Activated CD4-positive, CD25-positive, alpha-beta regulatory T cell (primary cell): ENCODE measurements at places on chromosomes 5 and 9.

- no peak for DNase-seq
Observed at GRCh38 chr9:91896513-91897121, 53.4 kb downstream of the ROR2 start.

GRCh38 chr5:19837536-19838174, 150.3 kb downstream of the CDH18 start:
- no peak for DNase-seq

- DNase-seq = no peak
Observed at GRCh38 chr9:19281801-19282200, 51.3 kb downstream of the DENND4C start.

DNA sequence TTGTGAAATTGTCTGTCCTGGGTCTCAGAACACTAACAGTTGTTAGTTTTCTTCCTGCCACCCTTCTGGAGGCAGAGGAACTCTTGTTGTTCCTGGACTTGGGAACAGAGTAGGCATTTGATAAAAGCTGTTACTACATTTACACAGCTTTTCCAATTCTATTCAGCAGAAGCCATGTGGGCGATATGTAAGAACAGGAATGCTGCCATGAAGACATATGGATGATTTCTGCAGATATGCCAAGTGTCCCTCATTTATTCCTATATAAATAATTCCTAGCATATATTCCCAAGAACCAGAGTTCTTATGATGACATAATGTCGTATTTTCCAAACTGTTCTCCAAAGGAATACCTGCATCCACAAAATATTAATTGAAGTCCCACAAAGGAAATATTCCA, 135.9 kb upstream of the DAB2 start:
- DNase-seq = no peak

GRCh38 chr5:106730912-106731311, 939.8 kb downstream of the EFNA5 start:
- DNase-seq = no peak

- peak; percentile 1 for DNase-seq
Observed at GRCh38 chr5:147628058-147628895, 118.4 kb upstream of the DPYSL3 start.

- DNase-seq = no peak
Observed at GRCh38 chr5:125196481-125197111, 450.2 kb upstream of the ZNF608 start.

DNA sequence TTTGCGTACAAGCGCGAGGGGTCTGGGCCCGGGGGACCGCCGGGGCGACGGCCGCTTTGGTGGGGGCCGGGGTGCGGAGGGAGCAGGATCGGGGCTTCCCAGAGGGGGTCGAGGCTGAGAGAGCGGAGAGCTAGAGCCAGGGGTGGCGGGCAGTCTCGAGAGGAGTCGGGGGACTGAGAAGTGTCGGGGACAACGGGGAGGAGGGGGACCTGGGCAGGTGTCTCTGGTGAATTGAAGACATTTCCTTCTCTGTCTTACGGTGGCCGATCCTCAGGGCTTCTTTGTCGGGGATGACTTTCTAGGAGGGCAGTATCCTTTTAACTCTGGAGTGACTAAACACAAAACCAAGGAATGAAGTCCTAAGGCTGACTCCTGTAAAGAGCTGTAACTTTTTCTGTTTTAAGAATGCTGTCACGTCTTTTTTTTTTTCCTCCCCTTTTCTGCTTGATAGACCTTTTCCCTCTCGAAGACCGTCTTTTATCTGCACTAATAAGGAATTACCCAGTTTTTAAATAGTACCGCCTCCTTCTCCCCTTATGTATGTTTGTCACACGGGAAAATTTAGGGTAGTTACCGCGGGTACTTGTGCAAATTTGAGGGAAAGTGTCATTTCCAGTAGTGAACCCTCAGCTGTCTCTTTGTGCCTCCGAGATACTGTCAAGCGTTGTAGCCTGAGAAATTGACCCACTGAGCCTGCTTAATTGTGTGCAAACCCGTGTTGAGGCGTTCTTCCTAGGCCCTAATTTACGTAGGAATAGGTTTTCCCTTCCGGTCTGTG, 822 bp downstream of the DENND4C start:
- DNase-seq = no peak

GRCh38 chr9:132543960-132544359, 38.4 kb upstream of the BARHL1 start:
- DNase-seq = no peak

DNA sequence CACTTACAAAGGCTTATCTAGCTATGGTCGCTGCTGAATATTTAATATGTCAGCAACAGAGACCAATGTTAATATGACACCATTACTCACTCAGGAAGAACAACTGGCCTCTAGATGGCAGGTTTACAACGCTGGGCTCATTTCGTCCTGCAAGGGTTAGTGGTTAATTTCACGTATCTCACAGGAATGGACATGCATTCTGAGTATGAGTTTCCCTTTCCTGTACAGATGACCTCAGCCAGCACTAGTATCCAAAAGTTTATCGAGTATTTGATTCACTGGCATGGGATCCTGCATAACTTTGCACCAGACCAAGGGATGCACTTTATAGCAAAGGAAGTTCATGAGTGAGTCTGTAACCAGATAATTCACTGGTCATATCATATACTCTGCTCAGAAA, 8.7 kb upstream of the TRPC7 start:
- DNase-seq = no peak

DNA sequence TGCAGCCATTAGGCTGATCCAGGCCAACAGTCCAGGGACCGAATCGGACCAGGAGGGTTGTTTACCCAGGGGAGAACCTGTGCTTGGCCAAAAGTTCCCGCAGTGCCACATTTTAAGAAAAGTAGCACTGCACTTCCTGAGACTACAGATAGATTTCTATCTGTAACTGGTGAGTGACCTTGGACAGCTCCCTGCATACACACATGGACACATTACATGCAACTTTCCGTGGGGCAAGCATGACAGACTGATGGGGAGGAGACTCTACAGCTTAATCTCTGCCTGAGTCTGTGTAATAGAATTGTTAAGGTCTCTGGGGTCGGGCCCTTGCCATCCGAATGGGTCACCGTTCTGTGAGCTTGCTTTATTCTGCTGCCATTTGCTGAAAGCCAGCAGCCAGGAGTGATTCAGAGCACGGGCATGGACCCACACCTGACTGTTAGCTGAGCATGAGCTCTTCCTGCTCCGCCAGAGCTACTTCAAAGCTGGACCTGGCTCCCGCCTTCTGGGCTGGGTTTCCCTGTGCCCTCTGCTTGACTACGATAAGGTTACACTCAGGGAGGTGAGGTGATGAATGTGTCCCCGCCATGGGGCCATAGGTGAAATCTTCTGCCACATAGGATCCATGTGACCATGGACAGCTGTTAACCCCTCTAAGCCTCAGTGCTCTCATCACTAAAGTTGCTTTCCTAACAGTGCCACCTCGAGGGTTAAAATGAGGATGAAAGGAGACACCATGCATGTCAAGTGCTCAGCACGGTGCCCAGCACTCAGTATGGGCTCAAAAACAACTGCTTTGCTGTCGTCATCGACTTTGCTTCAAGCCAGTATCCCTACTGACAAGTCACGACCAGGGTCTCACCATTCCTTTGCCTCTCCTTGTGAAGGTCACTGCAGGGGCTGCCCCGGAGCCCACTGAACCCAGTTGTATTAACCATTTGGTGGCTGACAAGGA, 200.0 kb downstream of the MELK start:
- DNase-seq = no peak

DNA sequence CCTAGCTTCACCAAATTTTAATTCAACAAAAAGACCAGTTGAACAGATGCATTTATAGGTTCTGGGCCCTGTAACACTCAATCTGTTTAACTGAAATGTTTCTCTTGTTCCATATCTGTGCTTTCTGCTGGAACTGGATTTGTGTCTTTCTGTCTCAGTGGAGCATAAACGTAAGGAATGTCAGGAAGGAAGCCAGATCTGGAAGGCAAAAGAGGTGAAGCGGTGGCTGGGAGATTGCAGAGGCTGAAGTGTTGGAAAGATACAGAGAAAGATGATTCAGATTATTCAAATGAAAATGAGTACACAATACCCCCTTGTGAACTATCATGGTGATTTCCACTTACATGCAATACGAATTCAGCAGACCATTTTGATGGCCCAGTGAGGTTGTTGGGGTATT, 406.8 kb downstream of the BRINP1 start:
- DNase-seq = no peak

GRCh38 chr5:39446231-39446630, 21.5 kb upstream of the DAB2 start:
- no peak for DNase-seq

GRCh38 chr5:150918613-150919012, 13.8 kb upstream of the ZNF300 start:
- DNase-seq = no peak

DNA sequence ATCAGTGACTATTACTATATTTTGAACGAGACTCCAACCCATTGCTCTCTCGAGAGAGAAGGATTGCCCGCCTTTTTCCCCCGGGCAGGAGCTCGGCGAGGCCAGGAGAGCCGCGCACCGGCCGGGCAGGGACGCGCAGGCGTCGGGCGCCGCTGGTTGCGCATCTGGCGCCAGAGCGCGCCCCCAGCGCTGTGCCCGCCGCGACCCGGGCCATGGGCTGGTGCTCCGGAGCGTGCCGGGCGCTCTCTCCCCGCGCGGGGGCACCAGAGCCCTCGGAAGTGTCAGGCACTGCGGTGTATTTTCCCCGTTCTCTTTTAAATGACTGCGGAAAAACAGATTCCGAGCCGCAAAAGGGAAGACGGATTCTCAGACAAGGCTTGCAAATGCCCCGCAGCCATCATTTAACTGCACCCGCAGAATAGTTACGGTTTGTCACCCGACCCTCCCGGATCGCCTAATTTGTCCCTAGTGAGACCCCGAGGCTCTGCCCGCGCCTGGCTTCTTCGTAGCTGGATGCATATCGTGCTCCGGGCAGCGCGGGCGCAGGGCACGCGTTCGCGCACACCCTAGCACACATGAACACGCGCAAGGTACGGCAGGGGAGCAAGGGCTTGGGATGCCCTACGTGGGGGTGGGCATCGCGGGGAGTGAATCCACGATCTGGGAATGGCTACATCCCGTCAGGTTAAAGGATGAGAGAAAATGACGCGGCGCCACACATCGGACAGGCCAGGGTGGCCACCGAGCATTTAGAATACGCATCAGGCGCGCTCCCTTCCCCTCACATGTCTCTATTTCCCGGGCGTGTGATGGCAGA, 1.1 kb upstream of the NTRK2 start:
- no peak for DNase-seq

- DNase-seq = no peak
Observed at GRCh38 chr9:27282269-27282668, 14.7 kb downstream of the EQTN start.

- no peak for DNase-seq
Observed at GRCh38 chr5:65769539-65769938, 47.5 kb downstream of the NLN start.

- DNase-seq = no peak
Observed at GRCh38 chr9:131167146-131167692, 41.8 kb downstream of the NUP214 start.

GRCh38 chr9:130664251-130665028, at the start of gene PRDM12:
PRDM12 (plus strand) TSS chr9:130664594; CDS start chr9:130664654, 60 bp downstream.
- no peak for DNase-seq

- DNase-seq = no peak
Observed at GRCh38 chr5:52693280-52693679, 94.4 kb upstream of the ITGA1 start.

DNA sequence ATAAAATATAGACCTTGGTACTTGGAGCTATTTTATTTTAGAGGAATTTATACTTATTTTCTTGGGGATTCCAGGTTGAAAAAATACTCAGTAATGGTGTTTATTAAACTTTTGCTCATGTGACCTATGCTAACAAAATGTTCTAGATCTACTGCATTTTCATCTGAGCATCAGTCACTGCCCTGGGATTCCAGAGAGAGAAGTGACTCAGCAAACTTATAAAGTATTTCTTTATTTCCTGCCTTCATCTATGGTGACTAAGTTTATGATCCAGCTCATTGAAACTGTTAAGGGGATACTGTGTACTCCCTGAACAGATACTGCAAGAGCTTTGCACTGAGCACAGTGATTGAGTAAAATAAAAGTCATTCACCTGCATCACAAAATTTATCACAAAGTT, 298.5 kb upstream of the CDH18 start:
- DNase-seq = no peak

- no peak for DNase-seq
Observed at GRCh38 chr9:92592946-92593861, 57.4 kb upstream of the ECM2 start.

DNA sequence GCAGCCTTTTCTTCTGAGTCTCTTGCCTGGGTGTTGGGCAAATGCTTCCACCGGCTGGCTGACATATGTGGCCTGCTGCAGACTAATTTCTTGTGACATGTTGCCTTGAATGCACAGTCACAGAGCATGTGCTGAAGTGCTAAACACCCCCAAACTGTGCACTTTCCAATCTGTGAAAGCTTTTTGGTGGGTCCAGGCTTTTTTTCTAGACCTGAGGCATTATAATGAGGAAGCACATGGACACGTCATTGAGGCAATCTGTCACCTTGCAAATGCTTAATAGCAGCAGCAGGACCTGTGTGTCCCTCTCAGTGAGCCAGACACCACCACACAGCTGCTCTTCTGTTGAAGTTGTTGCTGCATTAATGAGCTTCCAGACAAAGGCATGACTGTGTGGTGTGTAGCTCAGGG, 274.7 kb downstream of the ELAVL2 start:
- DNase-seq = no peak

- no peak for DNase-seq
Observed at GRCh38 chr9:103913899-103914298, 180.2 kb upstream of the SMC2 start.

GRCh38 chr5:57441557-57441956, 41.1 kb downstream of the ACTBL2 start:
- DNase-seq = no peak

DNA sequence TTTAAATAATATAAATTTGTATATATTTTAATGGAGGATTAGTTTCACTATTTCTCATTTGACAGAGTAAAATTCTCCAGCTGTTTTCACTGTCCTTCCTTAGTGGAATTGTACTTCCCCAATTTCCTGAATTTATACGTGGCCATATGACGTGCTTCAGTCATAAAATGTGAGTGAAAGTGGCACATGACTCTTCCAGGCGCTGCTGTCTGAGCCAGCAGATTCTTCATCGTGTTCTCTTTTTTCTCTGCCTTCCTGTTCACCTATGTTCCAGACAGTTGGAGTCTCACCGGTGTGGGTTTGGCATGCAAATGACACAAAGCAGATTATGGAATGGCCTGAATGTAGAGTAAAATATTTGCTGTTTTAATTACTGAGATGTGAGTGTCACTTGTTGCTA, 684.1 kb downstream of the SEMA5A start:
- DNase-seq = no peak
